ENCODE measurements at places on chromosomes 3 and 15.
A peak's percentile ranks its signal among the peaks of the same experiment; 100 is the strongest.

- no peak for DNase-seq
Measured at GRCh38 chr15:73437543-73438109, 5.3 kb upstream of the REC114 start.

- no peak for DNase-seq
Measured at GRCh38 chr3:141969711-141970110, 93.3 kb downstream of the ATP1B3 start.

GRCh38 chr3:104901396-104901795 lies 465.3 kb upstream of the ALCAM start:
- DNase-seq = no peak

- no peak for DNase-seq
Measured at GRCh38 chr3:125220183-125220582, 7.6 kb upstream of the SLC12A8 start.

DNA sequence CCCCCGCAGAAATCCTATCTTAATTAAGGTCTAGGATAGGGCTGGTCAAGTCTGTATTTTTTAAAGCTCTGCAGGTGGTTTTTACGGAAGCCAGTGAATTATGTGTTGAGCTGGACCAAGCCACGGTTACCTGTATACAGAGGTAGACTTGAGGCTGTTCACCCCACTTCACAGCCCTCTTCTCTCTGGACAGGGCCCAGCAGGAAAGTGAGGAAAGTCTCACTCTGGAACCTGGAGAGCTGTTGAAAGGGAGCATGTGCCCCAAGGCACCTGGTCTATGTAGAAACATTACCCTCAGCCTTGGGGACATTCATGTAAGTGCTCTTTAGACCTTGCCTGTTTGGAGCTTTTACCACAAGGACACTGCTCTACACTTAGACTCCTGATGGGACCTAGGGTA lies 6.9 kb downstream of the SEMA5B start:
- no peak for DNase-seq

DNA sequence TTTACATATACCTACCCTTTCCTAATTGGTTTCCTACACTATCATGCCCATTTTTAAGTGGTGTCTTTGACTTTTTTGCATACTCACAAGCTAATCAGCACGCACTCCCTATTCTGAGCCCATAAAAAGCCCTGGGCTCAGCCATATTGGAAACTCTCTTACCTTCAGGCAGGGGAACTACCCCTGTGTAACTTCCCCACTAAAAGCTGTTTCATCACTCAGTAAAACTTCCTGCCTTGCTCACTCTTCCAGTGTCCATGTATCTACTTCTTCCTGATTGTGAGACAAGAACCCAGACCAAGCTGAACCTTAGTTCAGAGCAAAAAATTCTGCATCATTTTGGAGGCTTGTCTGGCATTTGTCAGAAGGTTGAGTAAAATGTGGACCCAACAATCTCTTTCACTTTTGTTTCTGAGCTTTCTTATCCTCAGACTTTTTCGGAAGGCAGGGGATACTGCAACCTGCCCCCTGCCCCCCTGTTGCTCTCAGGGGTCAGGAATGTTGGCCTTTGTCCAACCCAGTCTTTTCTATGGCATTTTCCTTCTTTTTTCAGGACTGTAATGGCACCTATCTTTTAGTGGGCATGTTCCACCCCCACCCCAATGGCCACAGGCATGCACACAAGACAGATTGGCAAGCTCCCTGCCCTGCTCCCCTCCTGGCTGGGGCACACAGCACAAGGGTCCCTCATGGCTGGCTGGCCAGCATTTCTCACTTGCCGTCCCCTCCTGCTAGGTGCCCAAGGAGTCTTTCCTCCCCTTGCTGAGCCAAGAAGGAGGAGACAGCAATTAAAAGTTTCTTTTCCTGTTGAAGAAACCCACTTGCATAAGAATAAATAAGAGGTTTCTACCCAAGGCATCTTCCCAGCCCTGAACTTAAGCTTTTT lies 26.3 kb upstream of the TMEM45A start:
- no peak for DNase-seq

DNA sequence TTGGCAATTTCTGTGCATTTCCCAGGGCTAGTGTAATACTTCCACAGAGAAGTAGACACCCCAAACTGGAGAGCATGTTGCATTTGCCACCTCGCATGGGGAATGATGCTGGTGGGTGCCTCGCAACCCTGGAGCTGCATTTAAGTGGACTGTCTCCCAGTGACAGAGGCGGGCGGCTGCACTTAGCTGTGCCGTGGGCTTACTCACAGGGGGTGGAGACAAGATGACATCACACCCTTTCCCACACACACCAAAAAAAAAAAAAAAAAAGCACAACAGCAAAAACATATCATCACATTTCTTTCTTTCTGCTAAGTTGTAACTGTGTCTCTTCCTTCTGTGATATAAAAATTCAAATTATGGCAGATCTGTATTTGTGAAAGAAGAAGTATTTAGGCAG lies at the start of gene ABI3BP:
Gene ABI3BP, minus strand, starts transcription at position 113 of the 400 bp plus-strand sequence. Its CDS starts 37 bp downstream, at position 76.
- peak; percentile 94 for DNase-seq

- DNase-seq = no peak
Measured at GRCh38 chr15:63178034-63178433, 11.4 kb upstream of the RAB8B start.

DNA sequence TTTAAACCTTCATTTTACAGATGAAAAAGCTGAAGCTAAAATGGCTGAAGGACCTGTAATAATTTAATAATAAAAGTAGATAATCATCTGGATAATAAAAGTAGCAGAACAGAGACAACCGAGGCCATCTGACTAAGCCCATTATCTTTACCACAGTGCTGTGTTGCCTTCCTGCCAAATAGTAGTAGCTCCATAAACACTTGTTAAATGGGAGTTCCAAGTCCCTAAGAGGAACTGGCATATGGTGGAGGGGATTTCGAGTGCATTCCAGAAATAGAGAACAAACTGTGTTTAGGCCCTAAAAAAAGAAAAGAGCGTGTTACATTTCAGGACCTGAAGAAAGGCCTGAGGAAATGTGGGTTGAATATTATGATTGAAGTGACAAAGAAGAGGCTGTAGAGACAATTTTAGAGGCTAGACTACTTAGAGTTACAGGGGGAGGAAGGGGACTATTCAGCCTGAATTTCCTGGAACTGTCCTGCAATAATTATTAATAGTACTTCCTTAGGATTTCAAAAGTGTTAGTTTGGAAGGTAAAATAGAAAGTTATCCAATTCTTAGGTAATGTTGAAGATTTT lies 424.3 kb downstream of the ROBO2 start:
- no peak for DNase-seq

DNA sequence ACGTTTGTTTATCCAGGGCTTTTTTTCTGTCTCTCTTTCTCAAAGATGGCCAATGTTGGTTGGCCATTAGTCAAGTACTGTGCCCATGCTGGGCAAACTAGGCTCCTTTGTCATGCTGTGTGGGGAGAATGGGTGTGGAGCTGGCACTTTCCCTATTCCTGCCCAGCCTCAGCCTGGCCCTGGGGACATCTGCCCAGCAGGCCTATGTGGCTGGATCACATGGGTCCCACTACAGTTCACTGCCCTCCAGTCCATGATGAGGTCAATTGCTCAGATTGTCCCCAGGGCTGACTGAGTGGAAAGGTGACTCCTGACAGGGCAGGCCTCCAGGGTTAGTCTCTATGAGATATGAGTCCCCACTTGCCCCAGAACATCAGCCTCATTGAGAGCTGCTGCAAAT lies 54.4 kb upstream of the HERC1 start:
- DNase-seq = no peak
